MCF 10A (cell line): ENCODE measurements at places on chromosomes 2 and 18.

GRCh38 chr2:24919037-24919505 is 966 bp downstream of the ADCY3 start:
- peak; percentile 54 for DNase-seq

DNA sequence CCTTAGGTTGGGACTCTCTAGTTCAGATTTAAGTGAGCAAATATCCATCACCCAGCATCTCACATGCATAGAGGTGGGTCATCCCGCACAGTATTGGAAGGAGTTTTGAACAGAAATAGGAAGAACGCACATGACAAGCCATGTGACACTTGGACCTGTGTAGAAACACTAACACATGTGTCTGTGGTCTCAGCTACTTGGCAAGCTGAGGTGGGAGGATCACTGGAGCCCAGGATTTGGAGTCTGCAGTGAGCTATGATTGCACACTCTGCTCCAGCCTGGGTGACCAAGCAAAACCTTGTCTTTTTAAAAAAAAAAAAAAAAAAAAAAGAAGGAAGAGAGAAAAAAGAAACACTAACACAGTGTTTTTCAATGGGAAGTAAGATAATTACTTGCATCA is 5.4 kb upstream of the MTCL1 start:
- no peak for DNase-seq

DNA sequence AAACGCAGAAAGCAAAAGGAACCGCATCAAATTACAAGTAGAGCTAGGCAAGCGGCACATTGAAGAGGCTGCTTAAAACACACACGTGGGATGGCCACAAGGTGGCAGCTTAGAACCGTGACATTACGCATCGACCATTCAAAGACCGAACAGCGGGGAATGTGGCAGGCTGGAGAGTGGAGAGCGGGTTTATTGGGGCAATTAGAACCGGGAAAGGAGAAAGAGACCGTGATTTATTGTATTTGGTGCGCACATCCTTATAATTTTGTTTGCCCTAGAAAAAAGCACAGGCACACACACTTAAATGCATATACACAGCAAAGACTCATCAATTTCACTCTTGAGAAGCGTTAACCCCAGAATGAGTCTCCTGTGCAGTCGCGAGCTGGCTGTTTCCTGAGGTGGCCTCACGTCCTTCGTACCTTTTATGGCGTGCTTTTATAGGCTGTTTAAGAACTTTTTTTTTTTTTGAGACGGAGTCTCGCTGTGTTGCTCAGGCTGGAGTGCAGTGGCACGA is 31.7 kb upstream of the MEP1B start:
- DNase-seq, result peak; percentile 92

DNA sequence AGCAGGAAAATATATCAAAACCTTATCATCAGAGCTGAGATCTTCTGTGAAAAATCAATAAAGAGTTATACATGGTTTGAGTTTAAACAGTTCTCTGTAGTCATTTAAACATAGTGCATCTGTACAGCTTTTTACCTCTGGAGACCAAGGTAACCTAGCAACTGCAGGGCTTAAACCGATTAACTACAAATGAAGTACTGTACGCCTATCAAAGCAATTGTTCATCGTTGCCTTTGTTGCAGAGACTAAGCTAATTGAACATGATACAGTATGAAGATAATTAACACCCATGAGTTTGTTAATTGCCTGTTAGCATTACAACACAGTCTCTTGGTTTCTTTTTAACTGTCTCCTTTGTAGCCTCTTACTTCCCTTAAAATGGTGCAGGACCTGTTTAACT is 147.9 kb downstream of the LNPK start:
- DNase-seq, result no peak

DNA sequence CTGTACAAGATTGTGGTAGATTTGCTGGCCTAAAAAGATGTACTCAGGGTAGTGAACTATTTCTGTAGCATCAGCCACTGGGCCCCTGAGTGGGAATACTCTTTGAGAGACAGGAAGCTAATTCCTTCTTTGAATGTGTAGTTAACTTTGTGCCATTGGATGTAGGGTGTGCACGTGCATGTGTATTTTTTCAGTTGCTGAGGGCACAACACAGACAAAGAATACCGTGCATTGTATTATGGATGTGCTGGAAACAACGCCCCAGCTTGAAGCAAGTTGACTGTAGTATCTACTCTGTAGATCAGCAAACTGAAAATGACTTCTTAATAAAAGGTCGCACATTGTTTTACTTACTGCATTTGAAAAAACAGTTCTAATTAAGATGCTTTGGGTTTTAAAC is 14.1 kb downstream of the CRIM1 start:
- no peak for DNase-seq

DNA sequence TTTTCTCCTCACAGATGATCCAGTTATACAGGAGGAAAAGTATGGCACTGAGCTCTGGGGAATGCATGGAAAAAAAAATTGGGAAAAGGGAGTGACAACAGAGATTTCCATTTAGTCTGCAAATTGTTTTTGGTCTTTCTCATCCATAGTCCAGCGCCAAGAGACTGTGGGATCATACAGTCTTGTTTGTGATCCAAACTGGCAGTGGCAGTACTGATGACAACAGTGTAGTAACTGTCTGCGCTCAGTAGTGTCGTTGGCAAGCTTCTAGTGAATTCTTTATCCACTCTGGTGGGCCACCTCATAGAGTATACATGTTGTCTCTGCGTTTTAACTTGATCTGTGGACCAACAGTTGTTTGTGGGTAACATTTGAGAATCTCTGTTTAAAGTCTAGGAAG is 37.9 kb downstream of the GALNT1 start:
- no peak for DNase-seq

GRCh38 chr2:78541451-78542267 is 483.8 kb upstream of the REG3G start:
- no peak for DNase-seq

DNA sequence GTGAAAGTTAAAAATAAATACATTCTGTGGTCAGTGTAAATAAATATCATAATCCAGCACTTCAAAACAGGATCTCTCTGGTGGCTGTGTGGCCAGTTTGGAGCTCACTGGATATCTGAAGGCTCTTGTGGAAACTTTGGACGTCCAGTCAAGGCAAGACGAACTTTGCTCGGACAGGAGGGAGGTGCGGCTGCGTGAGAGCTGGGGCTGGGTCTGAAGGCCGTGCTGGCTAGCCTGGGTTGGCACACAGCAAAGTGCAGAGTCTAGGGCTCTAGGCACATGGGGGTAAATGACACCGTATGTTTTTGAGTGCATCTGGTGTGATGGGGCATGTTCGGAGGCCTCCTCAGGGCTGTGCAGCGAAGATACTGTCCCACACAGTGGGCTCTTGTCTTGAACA is 78.9 kb upstream of the TXNDC2 start:
- DNase-seq, result no peak

DNA sequence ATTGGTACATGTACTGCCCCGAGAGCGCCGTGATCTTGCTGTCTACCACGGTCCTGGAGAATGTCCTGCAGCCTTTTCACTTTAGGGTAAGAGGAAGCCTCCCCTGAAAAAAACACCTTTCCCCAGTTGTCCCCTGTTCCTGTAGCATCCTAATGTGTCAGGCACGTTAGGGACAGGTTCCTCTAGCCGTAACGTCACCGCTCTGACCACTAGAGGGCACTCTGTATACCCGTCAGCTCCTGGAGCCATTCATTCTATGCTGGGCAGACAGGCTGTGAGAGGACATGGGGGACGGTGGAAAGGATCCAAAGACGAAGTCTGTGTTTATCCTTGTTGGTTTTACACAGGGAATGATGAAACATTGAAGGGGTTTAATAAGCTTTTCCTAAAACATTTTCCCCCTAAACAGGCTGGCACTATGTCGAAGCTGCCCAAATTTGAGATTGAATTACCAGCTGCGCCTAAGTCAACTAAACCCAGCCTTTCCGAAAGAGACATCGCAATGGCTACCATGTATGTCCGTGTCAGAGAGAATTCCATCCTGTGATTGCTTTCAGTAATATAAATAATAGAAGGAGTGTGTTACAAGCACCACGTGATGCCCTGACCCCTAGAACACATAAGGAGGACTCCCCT is 12.7 kb downstream of the RMC1 start:
- DNase-seq, result peak; percentile 79

- no peak for DNase-seq
Observed at GRCh38 chr18:41599466-41599865, 355.6 kb upstream of the PIK3C3 start.

DNA sequence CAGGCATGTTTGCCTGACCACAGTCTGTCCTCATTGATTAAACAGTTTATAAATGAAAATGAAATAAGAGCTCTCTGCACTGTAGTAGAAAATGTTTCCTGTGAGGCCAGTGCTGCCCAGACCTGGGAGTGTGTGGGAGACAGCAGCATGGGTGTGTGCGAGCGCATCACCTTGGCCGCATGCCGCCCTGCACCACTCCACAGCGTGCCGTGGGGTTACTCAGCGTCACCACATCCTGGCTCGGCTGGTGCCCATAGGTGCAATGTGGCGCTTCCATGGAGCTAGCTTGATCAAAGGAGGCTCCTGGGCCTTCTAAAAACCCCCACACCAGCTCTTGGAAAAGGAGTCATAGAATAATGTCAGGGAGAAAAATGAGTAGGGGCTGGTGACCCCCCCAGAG is 76.0 kb upstream of the EPC2 start:
- DNase-seq, result no peak

DNA sequence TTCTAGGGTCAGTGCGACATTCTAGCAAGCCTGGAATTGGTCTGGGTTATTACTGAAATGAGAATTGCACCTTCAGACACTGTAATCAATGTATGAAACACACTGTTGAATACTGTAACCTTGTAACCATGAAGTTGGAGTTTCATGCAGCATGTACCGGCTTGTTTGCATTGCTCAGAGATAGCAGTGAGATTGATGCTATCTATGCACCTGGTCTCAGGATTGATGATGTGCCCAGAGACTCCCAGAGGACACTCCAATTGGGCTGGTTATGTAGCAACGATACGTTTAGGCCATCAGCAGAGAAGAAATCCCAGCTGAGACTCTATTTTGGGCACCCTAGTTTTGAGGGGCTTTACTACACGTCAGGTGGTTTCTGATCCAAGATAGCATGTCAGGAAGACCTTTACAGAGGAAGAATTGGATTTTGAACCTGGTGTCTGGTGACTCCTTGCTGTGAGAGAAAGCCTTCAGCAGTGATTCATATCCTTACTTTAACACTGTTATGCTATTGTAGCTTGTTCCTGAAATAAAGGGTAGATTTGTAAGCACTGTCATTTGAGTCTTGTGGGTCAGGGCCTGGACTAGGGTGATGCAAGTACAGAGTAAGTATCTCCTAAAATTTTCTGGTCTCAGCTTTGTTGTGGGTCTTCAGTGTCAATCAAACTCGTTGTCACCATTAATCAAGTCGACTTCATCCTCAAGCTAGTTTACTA is 305.1 kb upstream of the GULP1 start:
- no peak for DNase-seq

DNA sequence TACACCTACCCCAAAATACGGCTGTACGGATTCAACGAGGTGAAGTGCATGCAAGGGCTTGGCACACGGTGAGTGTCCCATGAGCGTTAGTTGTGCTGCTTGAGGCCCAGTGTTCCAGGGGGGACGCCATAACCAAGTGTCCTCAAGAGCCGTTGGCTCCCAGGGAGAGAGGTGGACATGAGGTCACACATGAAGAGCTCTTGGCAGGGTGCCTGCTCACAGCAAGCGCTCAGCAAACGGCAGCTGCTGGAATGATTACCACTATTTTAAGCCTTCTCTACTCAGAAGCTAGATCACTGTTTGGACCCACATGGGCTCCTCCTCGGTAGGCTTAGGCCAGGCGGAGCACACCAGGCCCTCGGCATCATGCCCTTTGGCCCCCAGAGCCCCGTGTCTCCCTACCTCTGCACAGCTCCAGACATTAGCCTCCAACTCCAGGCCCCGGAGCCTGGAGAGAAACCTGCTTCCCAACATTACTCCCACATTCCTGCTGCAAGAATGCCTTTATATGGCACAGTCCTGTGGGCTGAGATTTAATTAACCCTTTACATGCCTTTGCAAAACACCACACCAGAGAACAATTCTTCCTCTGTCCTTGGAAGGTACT is 68.4 kb upstream of the PPP1CB start:
- peak; percentile 70 for DNase-seq

DNA sequence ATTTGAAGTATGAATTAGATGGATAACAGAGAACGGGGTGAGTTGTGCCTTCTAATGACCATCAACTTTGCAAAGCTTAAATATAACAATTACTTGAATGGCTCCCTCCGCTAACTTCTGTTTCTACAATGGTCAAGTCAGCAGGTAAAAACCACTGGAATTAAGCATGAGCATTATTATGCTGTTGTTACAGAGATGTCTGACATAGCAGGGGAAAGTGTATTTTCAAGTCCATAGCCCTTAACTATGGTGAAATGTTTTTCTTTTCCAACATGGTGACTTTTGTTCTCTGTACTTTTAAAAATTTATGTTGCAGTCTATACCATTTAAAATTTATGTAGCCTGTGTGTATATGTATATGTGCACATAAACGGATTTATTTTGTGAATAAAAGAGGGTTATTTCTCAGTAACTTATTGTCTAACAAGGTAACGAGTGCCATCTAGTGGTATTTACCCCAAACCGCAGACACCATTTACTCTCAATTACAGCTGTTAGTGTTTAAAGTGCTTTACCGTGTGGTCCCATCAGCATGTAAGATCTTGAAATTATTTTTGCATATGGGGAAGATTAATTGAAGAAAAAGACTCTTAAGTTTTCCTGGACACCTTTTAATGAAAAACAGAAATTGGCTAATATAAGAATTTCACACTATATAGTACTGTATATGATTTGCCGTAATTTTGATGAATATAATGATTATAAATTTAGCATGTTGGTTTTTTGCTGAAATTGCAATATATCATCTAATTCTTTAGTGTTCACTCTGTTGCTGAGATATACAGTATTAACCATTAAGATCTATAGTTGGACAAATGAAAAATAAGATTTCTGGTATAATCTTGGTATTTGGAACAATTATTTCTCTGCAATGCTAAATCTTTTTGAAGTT is 78.2 kb downstream of the UBE2E3 start:
- DNase-seq, result peak; percentile 53
